Left lung (tissue), 14 donors: ENCODE measurements at places on chromosomes 5 and 9. TPM values are rescaled to one million over a fixed set of nuclear protein-coding genes. Genes with fewer than 3 reads are reported as not detected.

GRCh38 chr9:112112519-112112918 lies 62.6 kb downstream of the SUSD1 start:
- DNase-seq, result no peak

GRCh38 chr5:54969856-54970828 lies 15.3 kb downstream of the ESM1 start:
- DNase-seq, result no peak

Gene ALDH1B1
- total RNA-seq, result 18.3 TPM

DNA sequence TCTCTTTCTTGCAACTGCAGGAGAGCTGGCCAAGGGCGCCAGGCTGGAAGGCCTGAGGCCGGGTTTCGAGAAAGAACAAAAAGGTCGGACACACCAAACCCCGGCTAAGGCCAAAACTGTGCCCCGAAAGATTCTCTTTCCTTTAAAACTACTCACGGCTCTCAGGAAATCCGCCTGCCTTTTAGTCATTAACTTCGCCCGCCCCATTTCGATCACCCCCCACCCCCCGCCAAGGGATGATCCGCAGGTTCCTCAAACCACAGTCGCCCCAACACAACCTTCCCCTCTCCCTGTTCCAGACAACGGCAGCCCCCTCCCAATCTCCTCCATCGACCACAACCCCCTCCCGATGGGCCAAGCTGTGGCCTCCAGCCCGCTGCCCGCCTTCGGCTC lies 536 bp downstream of the FEM1C start:
- peak; percentile 64 for DNase-seq

DNA sequence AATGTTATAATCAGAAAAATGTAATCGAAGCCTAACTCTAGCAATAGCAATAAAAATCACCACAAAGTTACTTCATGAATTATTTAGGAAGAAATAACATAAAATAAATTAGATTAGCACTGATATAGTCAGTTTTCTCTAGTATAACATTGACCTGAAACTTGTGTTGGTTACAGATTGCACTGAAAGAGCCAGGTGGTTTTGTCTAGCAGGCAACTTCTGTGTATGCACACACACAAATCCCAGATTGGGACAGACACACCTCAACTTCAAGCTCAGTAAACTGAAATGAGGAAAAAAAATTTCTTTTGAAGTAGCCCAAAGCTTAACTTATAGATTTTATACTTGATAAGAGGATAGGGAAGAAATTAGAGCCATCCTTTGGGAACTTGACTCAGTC lies 129.3 kb downstream of the EFNA5 start:
- no peak for DNase-seq

DNA sequence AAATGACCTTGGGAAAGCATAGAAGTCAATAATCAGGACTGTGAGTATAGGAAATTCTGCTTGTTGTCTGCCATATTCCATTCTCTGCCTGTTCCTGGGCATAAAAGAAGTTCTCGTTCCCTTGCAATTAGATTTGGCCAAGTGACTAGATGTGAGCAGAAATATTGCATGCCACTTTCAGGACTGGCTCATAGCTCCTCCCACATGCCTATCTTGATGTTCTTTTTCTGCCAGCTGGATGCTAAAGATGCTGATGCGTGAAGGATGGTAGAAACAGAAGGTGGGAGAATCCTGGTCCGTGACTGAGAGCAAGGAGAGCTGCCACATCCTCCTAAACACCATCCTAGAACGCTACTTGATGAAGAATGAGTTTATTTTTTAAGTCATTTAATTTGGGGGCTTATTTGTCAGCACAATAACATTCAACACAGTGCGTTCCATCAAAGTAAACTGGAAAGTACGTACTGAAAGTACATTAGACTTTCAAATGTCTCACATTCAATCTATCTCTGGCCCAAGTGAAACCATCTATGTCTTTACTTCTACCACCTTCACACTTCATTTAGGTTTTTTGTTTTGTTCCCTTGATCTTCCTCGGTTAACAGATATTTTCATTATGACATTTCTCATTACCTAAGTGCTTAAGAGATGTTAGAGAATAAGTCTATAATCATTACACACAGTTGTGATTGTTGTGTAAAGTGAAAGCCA lies 648.5 kb downstream of the RAB3C start:
- no peak for DNase-seq

DNA sequence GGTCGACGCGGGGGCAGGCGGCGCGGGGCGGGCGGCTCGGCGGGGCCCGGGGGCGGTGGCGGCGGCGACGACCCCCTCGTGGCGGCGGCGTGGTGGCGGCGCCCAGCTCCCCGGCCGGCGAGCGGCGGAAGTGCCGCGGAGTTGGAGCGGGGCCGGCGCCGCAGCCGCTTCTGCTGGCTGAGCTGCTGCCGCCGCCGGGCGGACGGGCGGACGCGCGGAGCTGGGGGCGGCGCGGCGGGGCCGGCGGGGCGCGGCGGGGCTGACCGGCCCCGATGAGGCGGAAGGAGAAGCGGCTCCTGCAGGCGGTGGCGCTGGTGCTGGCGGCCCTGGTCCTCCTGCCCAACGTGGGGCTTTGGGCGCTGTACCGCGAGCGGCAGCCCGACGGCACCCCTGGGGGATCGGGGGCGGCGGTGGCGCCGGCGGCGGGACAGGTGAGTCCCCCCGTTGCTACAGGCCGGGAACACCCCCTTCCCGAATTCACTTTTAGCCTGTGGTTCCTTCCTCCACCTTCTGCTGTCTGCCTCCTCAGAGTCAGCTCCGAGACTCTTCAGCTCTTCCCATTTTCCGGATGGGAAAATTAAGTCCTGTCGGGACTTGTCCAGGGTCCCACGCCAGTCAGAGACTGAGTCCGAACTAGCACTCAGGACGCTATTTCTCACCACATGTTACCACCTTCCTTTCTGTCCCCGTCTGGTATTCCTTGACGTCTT lies at the start of gene GALNT10:
Gene GALNT10 (plus strand): TSS at position 139 of the 710 bp plus-strand sequence. CDS start 134 bp downstream, at position 273.
- DNase-seq, result peak; percentile 65

Gene BRINP1
- 0.70 TPM for total RNA-seq
